Stimulated activated naive CD4-positive, alpha-beta T cell (primary cell): ENCODE measurements at places on chromosomes 4 and X.

DNA sequence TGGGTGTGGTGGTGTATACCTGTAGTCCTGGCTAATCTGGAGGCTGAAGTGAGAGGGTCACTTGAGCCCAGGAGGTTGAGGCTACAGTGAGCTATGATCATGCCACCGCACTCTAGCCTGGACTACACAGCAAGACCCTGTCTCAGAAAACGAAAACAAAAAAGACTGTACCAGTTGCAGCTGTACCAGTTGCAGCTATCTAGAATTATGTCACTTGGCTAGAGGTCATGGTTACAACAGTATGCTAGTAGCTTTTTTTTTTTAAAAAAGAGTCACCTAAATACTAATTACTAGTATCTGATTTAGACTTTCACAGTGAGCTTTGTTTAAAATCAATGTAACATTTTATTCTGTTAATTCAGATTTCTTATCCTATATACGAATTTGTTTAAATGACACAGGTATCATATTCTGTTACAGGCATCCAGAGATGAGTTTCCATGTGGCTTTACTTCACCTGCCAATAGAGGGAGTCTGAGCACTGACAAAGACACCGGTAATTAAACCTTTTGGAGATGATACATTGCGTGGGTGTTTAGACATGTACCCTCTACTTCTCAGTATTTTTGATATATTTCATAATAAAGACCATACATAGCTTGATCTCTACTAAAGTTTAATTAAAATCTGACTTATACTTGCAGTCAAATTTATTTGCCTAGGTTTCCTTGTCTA lies 100.2 kb upstream of the IL13RA1 start:
- no peak for DNase-seq

- DNase-seq: no peak
Measured at GRCh38 chr4:65973186-65973585, 302.9 kb upstream of the EPHA5 start.

GRCh38 chrX:42093756-42094155 lies 170.4 kb upstream of the CASK start:
- no peak for DNase-seq

DNA sequence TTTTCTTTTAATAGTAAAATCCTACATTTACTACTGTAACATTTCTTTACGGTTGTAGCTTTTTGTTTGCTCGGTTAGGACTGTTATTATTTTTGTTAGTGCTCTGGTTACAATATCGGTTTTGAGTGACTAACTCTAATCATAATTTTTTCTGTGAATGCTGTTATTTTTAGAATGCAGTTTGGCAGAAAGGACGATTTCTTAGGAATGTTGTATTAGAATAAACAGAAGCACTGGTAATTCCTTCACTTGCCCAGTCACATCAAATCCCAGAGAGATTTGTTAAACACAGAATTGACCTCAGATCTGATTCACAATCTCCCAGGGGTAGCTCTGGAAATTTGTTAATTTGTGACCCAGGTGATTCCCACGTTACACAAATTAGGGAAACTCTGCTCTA lies 21.7 kb downstream of the DDIT4L start:
- DNase-seq: no peak

DNA sequence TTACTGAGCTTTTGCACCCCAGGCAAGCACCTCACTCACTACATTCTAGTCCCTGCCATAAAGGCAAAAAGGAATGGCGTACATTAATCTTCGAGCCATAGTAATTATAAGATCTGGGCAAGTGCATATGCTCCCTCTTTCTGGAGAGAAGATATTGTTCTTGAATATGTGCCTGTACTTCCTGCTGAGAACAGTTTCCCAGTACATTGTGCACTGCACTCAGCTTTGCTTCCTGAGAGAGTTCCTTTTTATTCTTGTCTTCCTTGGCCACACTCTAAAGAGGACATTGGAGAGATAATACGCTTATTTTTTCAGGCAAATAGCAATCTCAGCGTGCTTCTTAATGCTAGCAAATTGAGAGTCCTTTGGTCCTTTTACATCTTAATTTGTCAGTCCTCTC lies 909.0 kb upstream of the PCDH10 start:
- DNase-seq: no peak

DNA sequence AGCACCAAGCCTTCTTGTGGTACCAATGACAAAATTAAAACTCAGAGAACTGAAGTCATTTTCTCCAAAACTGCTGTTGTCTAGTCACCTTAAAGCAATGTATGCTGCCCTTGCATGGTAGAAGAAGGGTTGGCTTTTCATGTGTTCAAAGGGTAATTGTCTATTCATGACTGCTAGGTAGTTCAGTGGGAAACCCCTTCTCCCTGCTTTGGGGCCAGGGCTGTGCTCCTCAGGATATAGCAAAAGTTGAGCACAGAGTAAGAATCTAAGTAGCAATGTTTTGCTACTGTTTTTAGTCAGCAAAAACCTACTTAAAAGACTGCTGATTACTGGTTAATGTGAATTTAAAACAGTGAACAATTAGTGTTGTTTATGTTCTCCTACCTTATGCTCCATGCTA lies 30.8 kb upstream of the FAM9B start:
- DNase-seq: no peak

DNA sequence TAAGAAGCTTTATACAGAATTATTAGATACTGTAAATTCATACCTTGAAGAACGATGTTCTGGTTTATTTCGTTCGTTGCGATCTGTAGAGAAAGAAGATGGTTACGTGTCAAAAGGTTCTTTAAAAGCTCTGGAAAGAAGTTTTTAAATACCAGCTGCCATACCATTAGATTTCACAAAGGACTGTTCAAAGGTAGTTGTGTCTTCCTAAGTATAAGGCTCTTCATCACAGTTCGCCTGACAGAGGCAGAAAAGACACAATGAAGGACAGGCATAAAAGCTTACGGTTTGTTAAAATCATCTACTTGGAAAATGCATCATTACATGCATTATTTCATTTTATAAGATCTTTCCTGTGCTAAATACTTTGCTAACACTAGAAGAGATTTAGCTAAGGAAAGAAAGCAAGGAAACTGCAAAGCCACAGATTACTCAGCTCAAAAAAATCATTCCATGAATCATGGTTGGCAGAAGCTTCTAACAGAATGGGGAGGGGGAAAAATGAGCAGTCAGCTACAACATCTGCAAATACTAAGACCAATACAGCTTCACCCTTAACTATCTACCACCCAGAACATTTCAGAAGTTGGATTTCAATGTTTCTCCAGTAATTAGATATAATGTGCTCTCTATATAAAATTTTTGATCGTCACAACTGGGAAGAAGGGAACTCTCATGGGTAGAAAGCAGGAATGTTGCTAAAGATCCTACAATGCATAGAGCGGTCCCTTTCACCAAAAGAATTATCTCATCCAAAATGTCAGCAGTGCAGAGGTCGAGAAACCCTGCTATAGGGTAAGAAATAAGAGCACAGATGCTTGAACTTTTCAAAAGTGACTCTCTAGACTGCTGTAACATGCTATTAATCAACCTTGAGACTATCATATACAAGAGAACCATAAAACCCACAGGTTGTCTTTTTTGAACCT lies 50.7 kb upstream of the PRSS48 start:
- no peak for DNase-seq

DNA sequence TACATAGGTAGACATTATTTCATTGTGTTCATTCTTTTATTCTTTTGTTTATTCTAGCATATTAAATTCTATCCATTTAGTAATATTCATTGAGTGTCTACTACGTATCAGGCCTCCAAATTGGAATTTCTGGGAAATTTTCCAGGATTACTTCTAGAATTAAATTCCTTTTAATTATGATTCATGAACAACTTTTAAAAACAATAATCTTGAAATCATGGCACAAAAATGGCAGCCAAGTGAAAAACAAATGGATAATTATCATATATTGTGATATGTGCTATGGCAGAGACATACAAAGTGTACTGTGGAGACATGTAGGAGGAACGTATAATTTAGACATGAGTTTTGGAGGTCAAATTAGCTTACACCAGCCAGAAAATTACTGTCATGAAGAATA lies 868.5 kb downstream of the FAT4 start:
- no peak for DNase-seq

GRCh38 chr4:45453258-45453853 lies 670.5 kb downstream of the GABRG1 start:
- no peak for DNase-seq
